Endodermal cell (in vitro differentiated cells): ENCODE measurements at places on chromosomes 4 and X. TPM values are rescaled to one million over a fixed set of nuclear protein-coding genes. Genes with fewer than 3 reads are reported as not detected.

The ADAMTS3 gene
- total RNA-seq, result 6.8 to 13.3 TPM (median 13.0 TPM) in 3 replicates

DNA sequence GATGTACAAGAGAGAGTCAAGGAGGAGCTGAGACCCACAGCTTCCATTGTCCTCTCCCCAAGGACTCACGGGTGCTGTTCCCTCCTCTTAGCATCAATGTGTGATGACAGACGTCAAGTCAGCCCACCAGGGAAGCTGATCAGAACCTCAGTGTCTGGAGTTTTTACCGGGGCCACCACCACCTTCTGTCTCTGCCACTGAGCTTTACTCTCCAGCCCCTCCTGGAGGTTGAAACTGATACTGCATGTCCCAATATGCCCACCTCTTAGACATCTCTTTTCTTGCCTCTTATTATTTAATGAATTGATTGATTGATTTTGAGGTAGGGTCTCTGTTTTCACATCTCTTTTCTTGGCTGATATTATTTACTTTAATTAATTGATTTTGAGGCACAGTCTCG, 10.3 kb upstream of the AKAP17A start:
- no peak overlapping the region for H3K27ac ChIP-seq
- H3K4me1 ChIP-seq, result no peaks in the 10 kb centered on the region
- peak; percentile 86 for DNase-seq
- H3K4me3 ChIP-seq, result no peak overlapping the region

DNA sequence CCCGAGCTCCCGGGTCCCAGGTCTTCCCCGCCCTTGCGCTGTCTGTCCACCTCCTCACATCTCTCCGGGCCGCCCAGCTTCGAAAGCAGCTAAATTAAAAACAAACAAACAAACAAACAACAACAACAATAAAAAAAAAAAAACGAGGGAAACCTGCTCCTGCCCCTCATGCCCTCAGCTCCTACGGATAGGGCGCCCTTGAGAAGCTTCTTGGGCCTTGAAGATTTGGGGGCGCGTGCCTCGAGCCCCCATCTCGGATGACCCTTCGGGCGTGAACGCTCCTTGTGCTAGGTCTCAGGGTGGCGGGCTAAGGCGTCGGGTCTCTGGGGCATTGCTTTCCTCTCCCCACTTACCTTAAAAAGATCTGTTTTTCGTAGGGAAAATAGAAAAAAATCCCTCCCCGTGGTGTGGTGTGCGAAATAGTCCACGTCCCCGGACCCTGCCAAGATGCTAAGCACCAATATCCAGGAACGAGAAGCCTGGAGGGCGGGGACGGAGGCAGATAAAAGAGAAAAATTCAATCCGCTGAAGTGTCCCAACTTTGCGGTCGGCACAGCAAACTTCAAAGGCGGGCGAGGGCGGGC, 603 bp downstream of the NDNF start:
- H3K27ac ChIP-seq, result no peak overlapping the region
- peak overlapping the region; percentile 77 for H3K4me3 ChIP-seq
- H3K27me3 ChIP-seq, result peaks cover 43% of the 10 kb centered on the region

DNA sequence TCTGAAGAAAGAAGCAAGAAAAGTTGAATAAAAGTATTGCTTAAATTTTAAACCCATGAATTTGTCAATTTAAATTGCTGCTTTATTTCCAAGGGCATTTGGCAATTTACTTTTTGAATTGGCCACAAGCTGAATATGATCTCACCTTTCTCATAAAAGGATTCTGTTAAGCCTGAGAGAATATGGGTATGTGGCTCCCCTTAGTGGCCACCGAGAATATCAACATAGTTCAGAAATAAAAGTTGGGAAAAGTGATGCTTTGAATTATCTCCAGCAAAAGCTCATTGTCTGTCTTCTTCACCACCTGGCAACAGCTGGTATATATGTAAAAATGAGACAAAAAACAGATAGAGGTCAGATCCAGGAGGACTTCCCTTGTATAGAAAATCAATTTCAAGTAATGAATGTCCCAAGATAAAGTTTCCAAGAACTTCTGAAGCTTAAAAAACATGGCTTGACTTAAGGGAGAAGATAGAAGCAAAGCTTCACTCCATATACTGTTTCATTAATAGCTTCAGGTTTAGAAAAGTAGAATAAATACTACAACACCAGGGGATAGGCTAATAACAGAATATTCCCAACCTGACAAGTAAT, 290.7 kb upstream of the FAM241A start:
- DNase-seq, result peak; percentile 58
- H3K4me1 ChIP-seq, result no peaks in the 10 kb centered on the region
- H3K27ac ChIP-seq, result no peak overlapping the region
- H3K27me3 ChIP-seq, result no peaks in the 10 kb centered on the region

DNA sequence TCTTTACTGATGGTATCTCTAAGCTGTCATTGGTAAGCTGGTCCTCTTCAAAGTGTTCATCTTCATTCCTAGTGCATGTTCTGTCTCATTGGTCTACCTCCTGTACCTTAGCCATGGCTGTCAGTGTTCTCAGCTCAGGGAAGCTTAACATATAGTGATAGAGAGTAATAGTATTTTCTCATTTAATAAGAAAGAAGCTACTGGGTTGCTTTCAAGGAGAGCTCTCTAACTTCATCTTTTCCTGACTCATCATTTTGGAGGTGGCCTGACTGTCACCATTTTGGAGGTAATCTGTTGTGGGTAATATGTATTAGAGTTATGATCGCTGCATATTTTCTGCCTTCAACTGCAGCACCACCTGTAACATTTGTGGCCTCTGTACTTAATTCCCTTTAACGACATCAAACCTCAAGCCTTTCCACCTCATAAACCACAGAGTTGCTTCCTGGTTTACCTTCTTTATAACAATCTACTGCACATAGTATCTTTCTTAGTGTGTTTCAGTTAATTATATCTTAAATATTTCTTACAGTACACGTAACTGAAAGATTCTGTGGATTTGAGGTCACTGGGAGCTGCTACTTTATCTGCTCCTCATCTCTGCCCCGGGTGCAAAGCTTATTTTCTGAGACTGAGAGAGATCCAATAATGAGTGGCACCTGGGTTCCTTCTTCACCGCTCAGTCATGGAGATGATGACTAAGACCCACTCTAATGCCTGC, 474.0 kb upstream of the TECRL start:
- no peak overlapping the region for H3K27ac ChIP-seq
- no peaks in the 10 kb centered on the region for H3K36me3 ChIP-seq
- H3K27me3 ChIP-seq, result no peaks in the 10 kb centered on the region
- DNase-seq, result no peak
- no peaks in the 10 kb centered on the region for H3K4me1 ChIP-seq

The KIF4A gene
- total RNA-seq, result 22.5 to 47.5 TPM (median 40.6 TPM) in 3 replicates

GRCh38 chr4:182179105-182179504, 64.1 kb upstream of the TENM3 start:
- H3K27ac ChIP-seq, result no peak overlapping the region
- H3K36me3 ChIP-seq, result no peaks in the 10 kb centered on the region
- no peaks in the 10 kb centered on the region for H3K4me1 ChIP-seq
- no peaks in the 10 kb centered on the region for H3K27me3 ChIP-seq
- DNase-seq, result no peak

- no peaks in the 10 kb centered on the region for H3K27me3 ChIP-seq
- no peak for DNase-seq
- no peak overlapping the region for H3K27ac ChIP-seq
- no peaks in the 10 kb centered on the region for H3K36me3 ChIP-seq
- no peak overlapping the region for H3K4me3 ChIP-seq
These were observed 753.5 kb downstream of the PDHA2 start for GRCh38 chr4:96593422-96593821.

The KLHL34 gene
- not detected in 3 replicates for total RNA-seq

The GALNTL6 gene
- total RNA-seq, result 0.11 TPM in 1 of 2 replicates, not detected in the other

GRCh38 chr4:145755802-145756201, 75.9 kb downstream of the C4orf51 start:
- peaks cover 24% of the 10 kb centered on the region for H3K36me3 ChIP-seq
- DNase-seq, result no peak
- H3K27ac ChIP-seq, result no peak overlapping the region
- no peak overlapping the region for H3K4me3 ChIP-seq
- no peaks in the 10 kb centered on the region for H3K27me3 ChIP-seq

DNA sequence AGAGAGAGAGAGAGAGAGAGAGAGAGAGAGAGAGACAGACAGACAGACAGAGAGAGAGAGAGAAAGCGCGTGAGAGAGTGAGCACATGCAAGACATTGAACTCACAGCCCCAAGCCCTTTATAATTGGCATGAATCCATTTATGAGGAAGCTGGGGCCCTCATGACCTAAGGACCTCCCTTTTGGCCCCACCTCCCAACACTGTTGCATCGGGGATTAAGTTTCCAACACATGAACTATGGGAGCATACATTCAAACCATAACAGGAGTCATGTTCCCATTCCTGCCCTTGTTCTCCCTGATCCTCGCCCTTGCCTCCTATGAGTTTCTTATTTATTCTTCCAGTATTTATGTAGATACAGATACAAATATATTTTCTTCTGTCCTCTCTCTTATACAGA, 269.8 kb upstream of the ARX start:
- no peaks in the 10 kb centered on the region for H3K27me3 ChIP-seq
- H3K27ac ChIP-seq, result no peak overlapping the region
- H3K36me3 ChIP-seq, result no peaks in the 10 kb centered on the region
- no peak for DNase-seq
- H3K4me3 ChIP-seq, result no peak overlapping the region

- no peak overlapping the region for H3K4me3 ChIP-seq
- no peaks in the 10 kb centered on the region for H3K27me3 ChIP-seq
- H3K27ac ChIP-seq, result no peak overlapping the region
- peaks cover 3% of the 10 kb centered on the region for H3K4me1 ChIP-seq
- H3K36me3 ChIP-seq, result no peaks in the 10 kb centered on the region
These were observed 472.9 kb upstream of the GALNTL6 start for GRCh38 chr4:171340258-171340657.

The CLCN4 gene
- 4.3 to 5.0 TPM (median 4.4 TPM) in 3 replicates for total RNA-seq

DNA sequence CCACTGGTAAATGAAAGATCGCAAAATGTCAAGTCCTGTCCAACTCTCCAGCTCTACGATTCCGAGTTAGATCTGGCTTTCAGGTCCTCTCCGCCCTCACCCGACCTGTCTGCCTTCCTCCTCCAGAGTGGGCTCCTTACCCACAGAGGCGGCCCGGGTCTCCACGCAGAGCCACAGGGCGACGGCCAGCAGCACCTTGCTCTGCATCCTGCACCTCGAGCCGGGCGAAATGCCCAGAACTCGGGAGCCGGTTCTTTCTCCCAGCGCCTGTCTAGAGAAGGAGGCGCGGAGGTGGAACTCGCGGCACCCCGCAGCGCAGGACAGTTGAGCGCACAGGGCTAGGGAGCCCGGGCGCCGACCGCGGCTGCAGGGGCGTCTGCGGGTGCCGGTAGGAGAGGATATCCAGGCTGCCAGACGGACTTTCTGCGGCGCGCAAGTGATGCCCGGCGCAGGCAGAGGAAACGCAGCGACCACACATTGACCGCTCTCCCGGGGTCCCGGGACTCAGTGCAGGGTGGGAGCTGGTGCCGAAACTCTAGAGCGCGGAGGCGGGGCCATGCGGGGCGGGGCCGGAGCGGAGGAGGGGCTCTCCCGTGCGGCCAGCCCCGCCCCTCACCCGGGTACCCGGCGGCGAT, at the start of gene KDR:
Gene KDR (minus strand): TSS at position 509 of the 635 bp plus-strand sequence. CDS start 302 bp downstream, at position 207.
- peak within 1 kb of the TSS; percentile 89 for H3K4me3 ChIP-seq
- H3K4me1 ChIP-seq, result no peaks in the 10 kb centered on the region
- no peaks in the 10 kb centered on the region for H3K36me3 ChIP-seq
- DNase-seq, result peak; percentile 92

DNA sequence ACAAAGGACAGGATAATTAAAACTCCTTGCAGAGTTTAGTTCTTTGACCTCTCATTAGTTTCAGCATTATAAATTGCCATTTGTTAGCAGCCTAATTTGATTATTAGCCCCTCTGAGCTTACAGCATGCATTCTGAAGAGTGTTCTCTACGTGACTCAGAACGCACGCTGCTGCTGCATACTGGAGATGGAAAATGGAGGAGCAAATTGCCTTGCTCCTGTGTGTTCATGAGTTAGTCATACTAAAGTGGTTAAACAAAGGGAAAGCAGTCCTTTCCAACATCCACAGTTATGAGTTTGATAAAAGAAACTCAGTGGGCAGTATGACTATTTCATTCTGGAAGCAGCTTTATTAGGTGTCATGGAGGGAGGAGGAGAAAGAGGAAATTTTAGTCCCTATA, 922.5 kb downstream of the RPA4 start:
- no peaks in the 10 kb centered on the region for H3K27me3 ChIP-seq
- no peak for DNase-seq
- H3K4me1 ChIP-seq, result no peaks in the 10 kb centered on the region
- no peak overlapping the region for H3K4me3 ChIP-seq

DNA sequence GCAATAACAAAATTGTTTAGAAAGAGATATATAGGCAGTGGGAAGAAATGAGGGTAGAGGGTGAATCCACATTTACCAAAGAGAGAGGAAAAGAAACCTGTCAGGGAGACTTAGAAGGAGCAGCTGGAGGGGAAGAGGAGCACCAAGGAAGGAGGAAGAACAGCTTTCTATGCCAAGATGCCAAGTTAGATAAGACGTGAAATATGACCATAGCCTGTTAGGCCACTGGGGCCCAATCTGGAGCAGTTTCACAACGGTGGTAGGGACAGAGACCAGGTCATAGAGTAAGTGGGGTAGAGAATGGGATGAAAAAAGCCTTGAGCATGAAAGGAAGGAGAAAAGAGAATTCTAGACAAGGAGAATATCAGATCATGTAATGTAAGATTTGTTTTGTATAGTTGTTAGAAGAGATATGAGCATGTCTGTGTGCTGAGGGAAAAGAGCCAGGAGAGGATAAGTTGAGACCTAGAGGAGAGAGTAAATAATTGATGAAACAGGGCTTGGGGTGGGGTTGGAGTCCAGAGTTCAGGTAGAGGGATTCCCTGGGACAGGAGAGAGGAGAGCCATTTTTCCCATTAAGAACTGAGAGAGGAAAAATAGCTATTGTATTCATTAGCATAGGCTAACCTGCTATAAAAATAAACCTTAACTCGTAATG, 4.4 kb upstream of the SOWAHB start:
- no peak for DNase-seq
- H3K4me1 ChIP-seq, result no peaks in the 10 kb centered on the region
- peaks cover 5% of the 10 kb centered on the region for H3K36me3 ChIP-seq
